Activated T-helper 1 cell treated with anti-CD3 and anti-CD28 coated beads, Interleukin-12 subunit alpha, Interleukin-12 subunit beta, Interleukin-2, Interleukin-4 antibody, amounts not matched to agents 30 ng/mL and 10 ng/mL and 1 ng/mL, durations not matched to agents 14 hours and 24 hours and 36 hours (primary cell): ENCODE measurements at places on chromosomes 4 and X. TPM values are rescaled to one million over a fixed set of nuclear protein-coding genes. Genes with fewer than 3 reads are reported as not detected.

Gene NDST4
- not detected in 2 replicates for total RNA-seq

Gene QRFPR
- not detected in 2 replicates for total RNA-seq

Gene PARM1
- not detected in 2 replicates for total RNA-seq

Gene MAGEA8
- total RNA-seq, result not detected in 2 replicates

Gene NDNF
- total RNA-seq, result 0.39 TPM in 1 of 2 replicates, not detected in the other

Gene UGT2A1
- total RNA-seq, result not detected in 2 replicates

Gene DOK7
- total RNA-seq, result not detected in 2 replicates

Gene RASSF6
- not detected in 2 replicates for total RNA-seq

Gene BMPR1B
- not detected in 2 replicates for total RNA-seq

Gene BST1
- 0.81 and 0.93 TPM in 2 replicates for total RNA-seq

Gene CSAG3
- total RNA-seq, result 0.73 and 0.78 TPM in 2 replicates

Gene LARP7
- total RNA-seq, result 45.3 and 46.1 TPM in 2 replicates

Gene C4orf51
- total RNA-seq, result not detected in 2 replicates

Gene WAS
- 106 and 122 TPM in 2 replicates for total RNA-seq

Gene EDA
- 1.6 and 2.4 TPM in 2 replicates for total RNA-seq

Gene ZDHHC15
- total RNA-seq, result 0.24 TPM in 1 of 2 replicates, not detected in the other

Gene CRMP1
- not detected in 2 replicates for total RNA-seq

Gene NAT8L
- total RNA-seq, result 7.4 and 8.0 TPM in 2 replicates

Gene SSX2B
- total RNA-seq, result not detected in 2 replicates

Gene AR
- total RNA-seq, result not detected in 2 replicates

Gene ATP8A1
- total RNA-seq, result 18.2 and 25.8 TPM in 2 replicates

Gene PNMA6F
- not detected in 2 replicates for total RNA-seq

Gene PPEF2
- not detected in 2 replicates for total RNA-seq

Gene RS1
- not detected in 2 replicates for total RNA-seq

Gene MAGEE1
- 1.8 and 1.9 TPM in 2 replicates for total RNA-seq

Gene ARL9
- 0.13 and 0.32 TPM in 2 replicates for total RNA-seq

Gene GDPD2
- 0.10 TPM in 1 of 2 replicates, not detected in the other for total RNA-seq

Gene XAGE2
- not detected in 2 replicates for total RNA-seq

Gene WNK3
- total RNA-seq, result 0.02 and 0.16 TPM in 2 replicates

Gene DCAF8L2
- not detected in 2 replicates for total RNA-seq

Gene HOPX
- total RNA-seq, result 121 and 128 TPM in 2 replicates

Gene LDB2
- not detected in 2 replicates for total RNA-seq

Gene RPL39
- 1,853 and 1,912 TPM in 2 replicates for total RNA-seq

Gene RHOXF1
- total RNA-seq, result not detected in 2 replicates

Gene CXCL10
- 6.5 and 6.6 TPM in 2 replicates for total RNA-seq

Gene CFAP47
- not detected in 2 replicates for total RNA-seq

Gene SMPX
- not detected in 2 replicates for total RNA-seq

Gene PHOX2B
- total RNA-seq, result not detected in 2 replicates

Gene DCLK2
- total RNA-seq, result 0.08 TPM in 1 of 2 replicates, not detected in the other

Gene ZNF182
- 5.4 TPM in 2 replicates for total RNA-seq

Gene ANXA10
- total RNA-seq, result not detected in 2 replicates

Gene RPA4
- total RNA-seq, result 0.78 and 0.88 TPM in 2 replicates

Gene MGAT4D
- total RNA-seq, result not detected in 2 replicates

Gene CLDN22
- total RNA-seq, result not detected in 2 replicates

Gene CPLX1
- 1.3 and 1.5 TPM in 2 replicates for total RNA-seq

Gene ETDB
- total RNA-seq, result not detected in 2 replicates

Gene CPE
- total RNA-seq, result 0.07 TPM in 1 of 2 replicates, not detected in the other

Gene FUNDC1
- 11.2 and 12.5 TPM in 2 replicates for total RNA-seq

Gene SMIM10L2A
- 1.3 TPM in 2 replicates for total RNA-seq

Gene IL2RG
- 375 and 397 TPM in 2 replicates for total RNA-seq

Gene EVC
- 1.5 and 1.9 TPM in 2 replicates for total RNA-seq

Gene SLITRK4
- total RNA-seq, result not detected in 2 replicates
